B cell (primary cell): ENCODE measurements at places on chromosomes 7 and 10. TPM values are rescaled to one million over a fixed set of nuclear protein-coding genes. Genes with fewer than 3 reads are reported as not detected.

Gene MTURN
- 13.9 and 16.5 TPM in 2 replicates for total RNA-seq

Gene KNDC1
- 0.17 TPM in 1 of 2 replicates, not detected in the other for total RNA-seq

Gene NUPR2
- total RNA-seq: not detected in 2 replicates

Gene SAMD9
- 39.2 and 42.1 TPM in 2 replicates for total RNA-seq

Gene ZNF138
- total RNA-seq: 23.0 and 26.6 TPM in 2 replicates

Gene PSAP
- total RNA-seq: 509 and 536 TPM in 2 replicates

Gene LRRC18
- total RNA-seq: not detected in 2 replicates

DNA sequence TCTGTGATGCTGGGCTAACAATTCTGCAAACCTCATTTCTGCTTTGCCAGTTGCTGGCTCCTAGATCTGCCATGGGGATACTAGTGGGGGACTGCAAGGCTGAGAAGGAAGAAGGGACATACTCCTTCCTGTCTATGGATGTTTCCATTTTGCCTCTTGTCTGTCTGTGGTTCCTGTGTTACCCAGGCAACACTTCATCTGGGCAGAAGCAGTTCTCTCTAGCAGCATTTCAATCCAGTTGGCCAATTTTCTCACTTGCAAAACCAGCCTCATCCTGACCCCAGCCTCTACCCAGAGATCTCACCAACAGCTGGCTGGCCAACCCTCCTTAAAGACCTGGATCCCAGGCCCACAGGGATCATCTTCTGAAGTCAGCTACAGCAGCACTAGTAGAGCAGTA, 131.7 kb downstream of the DOCK4 start:
- no peak overlapping the region for H3K27ac ChIP-seq
- DNase-seq: no peak
- no peaks in the 10 kb centered on the region for H3K27me3 ChIP-seq
- no peaks in the 10 kb centered on the region for H3K4me1 ChIP-seq

GRCh38 chr10:31928549-31929260, at the start of gene ARHGAP12:
Gene ARHGAP12, minus strand, starts transcription at chr10:31928831. Its CDS starts 19,976 bp downstream, at chr10:31908855.
- peak within 1 kb of the TSS; percentile 87 for H3K4me3 ChIP-seq
- no peaks in the 10 kb centered on the region for H3K36me3 ChIP-seq
- DNase-seq: peak; percentile 92
- H3K27me3 ChIP-seq: no peaks in the 10 kb centered on the region
- H3K4me1 ChIP-seq: peaks cover 20% of the 10 kb centered on the region

DNA sequence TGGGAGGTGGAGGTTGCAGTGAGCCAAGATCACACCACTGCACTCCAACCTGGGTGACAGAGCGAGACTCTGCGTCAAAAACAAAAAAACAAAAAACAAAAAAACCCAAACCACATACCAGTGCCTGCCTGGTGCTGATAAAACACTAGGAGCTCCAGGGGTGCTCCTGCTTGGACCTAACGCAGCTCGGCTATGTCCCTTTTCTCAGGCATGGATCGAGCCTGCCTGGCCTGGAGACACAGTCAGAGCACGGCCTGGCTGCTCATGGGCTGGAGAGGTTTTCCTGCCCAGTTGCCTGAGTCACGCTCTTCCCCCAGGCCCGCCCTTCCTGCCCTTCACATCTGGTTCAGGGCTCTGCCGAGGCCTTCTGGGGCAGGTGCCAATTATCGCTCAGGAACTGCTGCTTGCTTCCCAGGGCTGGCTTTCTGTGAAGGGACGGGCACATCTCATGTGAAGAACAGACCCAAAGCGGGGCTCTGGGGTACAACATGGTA, 12.6 kb upstream of the NPFFR1 start:
- no peak overlapping the region for H3K27ac ChIP-seq
- H3K4me3 ChIP-seq: no peak overlapping the region
- no peaks in the 10 kb centered on the region for H3K36me3 ChIP-seq

GRCh38 chr7:16846601-16847165, 35.1 kb downstream of the AGR3 start:
- no peak overlapping the region for H3K4me3 ChIP-seq
- no peaks in the 10 kb centered on the region for H3K36me3 ChIP-seq
- H3K27ac ChIP-seq: no peak overlapping the region

GRCh38 chr10:79588800-79589199, 21.9 kb upstream of the SFTPA1 start:
- no peak overlapping the region for H3K4me3 ChIP-seq
- DNase-seq: no peak
- H3K27ac ChIP-seq: no peak overlapping the region
- peaks cover 4% of the 10 kb centered on the region for H3K27me3 ChIP-seq
- no peaks in the 10 kb centered on the region for H3K4me1 ChIP-seq
- no peaks in the 10 kb centered on the region for H3K36me3 ChIP-seq

DNA sequence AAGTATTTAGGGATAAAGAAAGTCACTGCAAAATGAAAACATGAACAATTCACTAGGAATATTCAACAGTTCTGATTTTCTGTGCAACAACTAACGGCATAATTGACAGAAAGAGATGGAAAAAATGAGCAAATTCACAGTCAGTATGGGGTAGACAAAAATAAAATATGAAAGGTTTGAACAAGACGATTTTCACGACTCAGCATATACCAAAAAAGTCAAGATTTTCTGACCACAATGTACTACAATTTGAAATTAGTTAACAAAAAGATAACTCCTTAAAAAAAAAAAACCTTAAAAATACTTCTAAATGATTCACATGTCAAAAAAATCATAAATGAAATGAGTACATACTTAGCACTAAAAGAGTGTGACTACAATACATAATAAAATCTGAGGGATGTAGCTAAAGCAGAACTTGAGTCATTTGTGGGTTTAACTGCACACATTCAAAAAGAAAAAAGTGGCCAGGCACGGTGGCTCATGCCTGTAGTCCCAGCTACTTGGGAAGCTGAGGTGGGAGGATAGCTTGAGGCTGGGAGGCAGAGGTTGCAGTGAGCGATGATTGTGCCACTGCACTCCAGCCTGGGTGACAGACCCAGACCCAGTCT, 22.6 kb upstream of the MTURN start:
- no peaks in the 10 kb centered on the region for H3K27me3 ChIP-seq
- H3K27ac ChIP-seq: no peak overlapping the region
- H3K4me3 ChIP-seq: no peak overlapping the region
- H3K36me3 ChIP-seq: no peaks in the 10 kb centered on the region

DNA sequence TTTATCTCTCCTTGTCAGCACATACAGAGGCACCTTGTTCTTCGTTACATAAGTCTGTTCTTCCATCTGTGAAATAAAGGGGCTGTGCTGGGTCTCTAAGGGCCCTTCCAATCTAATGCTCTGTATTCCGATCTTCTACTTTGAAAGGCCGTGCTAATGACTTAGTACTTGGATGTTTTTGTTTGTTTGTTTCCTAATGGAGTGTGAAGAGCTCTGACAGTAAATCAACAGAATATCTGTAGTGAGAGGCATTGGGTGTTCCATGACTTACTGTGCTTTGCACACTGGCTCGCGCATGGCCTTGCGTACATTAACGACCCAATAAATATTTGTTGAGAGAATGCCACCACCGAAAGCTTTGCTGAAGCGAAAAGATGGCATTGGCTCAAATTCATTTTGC, 162.1 kb downstream of the CHN2 start:
- H3K36me3 ChIP-seq: no peaks in the 10 kb centered on the region
- H3K27ac ChIP-seq: no peak overlapping the region
- H3K4me1 ChIP-seq: no peaks in the 10 kb centered on the region
- DNase-seq: no peak
- H3K4me3 ChIP-seq: no peak overlapping the region

DNA sequence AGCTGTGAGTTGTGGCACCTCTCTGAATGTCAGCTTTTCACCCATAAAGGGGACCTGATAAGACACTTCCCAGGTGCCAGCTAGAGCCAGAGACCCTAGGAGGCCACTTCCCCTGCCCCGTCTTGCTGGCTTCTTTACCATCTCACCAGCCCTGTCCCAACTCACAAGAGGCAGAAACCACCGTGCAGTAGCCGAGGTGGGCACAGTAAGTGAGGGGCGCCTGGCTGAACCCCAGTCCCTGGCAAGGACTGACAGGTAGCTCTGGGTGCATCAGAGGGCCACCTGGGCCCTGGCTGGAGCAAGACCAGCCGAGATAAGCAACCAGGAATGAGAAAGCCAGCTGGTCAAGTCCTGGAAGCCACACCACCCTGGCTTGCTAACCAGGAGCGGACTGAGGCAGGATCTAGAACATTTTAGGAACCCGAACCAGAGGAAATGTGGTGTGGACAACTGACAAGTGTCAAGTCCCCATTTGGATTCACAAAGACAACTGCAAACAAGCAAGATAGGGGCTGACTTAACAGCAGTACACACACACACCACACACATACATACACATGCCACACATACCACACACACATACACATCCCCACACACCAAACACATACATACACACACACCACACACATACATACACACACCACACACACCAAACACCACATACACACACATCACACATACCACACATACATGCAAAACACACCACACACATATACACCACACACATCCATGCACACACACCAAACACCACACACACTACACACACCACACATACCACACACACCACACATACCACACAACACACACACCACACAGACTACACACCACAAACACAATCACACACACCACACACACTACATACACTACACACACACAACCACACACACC, 20.8 kb downstream of the OGDHL start:
- no peak for DNase-seq
- no peaks in the 10 kb centered on the region for H3K36me3 ChIP-seq
- H3K27me3 ChIP-seq: no peaks in the 10 kb centered on the region
- no peaks in the 10 kb centered on the region for H3K4me1 ChIP-seq
- H3K4me3 ChIP-seq: no peak overlapping the region
